GM19239 (cell line): ENCODE measurements at places on chromosomes 2 and 18.

DNA sequence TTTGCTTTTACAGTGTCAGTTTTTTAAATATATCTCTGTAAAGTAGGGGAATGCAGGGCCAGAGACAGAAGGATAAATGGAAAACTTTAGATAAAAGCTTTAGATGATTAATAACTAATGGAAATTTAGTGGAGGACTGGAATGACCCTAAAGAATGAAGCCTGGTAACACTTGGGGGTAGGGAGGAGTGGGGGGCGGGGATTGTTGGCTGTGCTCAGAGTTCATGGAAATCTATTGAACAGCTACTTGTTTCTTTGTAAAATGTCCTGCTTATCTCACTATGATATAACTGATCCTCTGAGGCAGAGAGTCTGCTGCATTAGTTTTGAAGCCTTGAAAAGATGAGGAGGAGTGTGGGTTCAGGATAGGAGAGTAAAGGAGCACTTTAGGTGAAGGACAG lies 90.5 kb downstream of the TMEM185B start:
- no peak for DNase-seq

DNA sequence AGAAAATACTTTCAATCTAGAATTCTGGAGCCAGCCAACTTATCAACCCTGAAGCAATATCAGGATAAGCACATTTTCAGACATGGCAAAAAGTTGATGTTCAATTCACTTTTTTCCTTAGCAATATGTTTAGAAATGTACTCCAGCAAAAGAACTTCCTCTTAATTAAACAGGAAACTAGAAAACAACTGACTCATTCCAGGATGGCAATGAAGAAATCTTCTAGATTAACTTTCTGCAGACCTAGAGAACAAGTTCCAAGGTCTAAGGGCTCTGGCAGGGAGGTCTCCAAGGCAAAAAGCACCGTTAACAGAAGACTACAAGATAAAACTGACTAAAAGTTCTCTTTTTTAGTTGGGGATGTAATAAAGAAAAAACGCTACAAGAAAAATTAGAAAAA lies 69.2 kb upstream of the VWC2L start:
- DNase-seq, result no peak

- DNase-seq, result no peak
Observed at GRCh38 chr18:9619545-9619944, 5.2 kb upstream of the PPP4R1 start.

DNA sequence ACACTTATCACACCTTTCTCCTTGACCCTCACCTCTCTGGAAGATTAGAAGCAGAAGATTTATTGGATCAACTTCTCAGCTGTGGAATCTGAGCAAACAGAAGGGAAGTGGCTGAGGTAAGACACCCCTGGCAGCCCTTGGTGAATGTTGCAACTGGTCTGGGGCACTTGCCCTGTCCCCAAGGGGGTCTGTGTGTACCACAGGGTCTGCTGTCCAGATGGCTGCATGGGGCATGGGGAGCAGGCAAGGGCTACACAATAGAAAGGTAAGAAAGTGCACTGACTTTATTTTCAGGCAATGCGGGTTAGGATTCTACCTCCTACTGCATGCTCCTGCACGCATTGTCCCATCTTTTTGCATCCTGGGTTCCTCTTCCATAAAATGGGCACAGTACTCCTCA lies 238.4 kb upstream of the SMAD2 start:
- no peak for DNase-seq

GRCh38 chr18:2840521-2840920 lies 6.3 kb upstream of the EMILIN2 start:
- no peak for DNase-seq

GRCh38 chr2:1594373-1595171 lies 149.7 kb downstream of the PXDN start:
- no peak for DNase-seq

GRCh38 chr2:11865805-11866204 lies 119.4 kb downstream of the LPIN1 start:
- no peak for DNase-seq

DNA sequence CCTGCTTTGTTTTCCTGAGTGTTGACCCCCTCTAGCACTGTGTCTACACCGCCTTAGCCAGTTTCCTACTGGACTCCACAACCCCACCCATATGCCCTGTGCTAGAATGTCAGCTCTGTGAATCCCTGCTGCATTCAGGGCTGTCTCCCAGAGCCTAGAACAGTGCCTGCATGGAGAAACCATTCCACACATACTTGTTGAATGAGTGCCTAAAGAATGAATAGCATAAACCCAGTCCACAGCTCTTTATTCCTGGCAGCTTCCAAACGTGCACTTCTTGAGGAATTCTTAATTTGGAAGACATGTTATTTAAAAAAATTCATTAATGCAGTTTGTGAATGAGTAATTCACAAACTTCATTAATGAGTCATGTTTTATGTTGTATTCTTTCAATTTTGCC lies 6.5 kb upstream of the NAPG start:
- no peak for DNase-seq
